ENCODE measurements at places on chromosomes 6 and 20.

GRCh38 chr6:5151955-5152401, 66.8 kb downstream of the PPP1R3G start:
- DNase-seq = no peak

DNA sequence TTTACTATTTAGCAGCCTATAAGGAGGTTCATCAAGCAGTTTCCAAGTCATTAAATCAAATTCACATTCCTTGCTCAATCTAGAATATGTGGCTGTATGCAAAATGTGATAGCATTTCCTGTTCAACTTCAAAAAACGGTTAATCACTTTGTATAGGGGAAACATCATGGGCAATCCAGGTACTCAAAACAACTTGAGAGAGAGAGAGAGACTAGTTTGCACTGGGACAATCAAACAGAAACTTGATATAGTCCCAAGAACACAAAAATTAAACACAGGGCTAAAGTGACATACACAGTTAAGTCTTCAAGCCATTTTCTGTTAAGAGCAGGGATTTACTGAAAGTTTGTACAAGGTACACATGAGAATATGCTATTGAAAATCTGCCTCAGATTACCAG, 7.4 kb downstream of the CPNE1 start:
- no peak for DNase-seq

GRCh38 chr6:46967826-46968349, 46.1 kb upstream of the ADGRF5 start:
- DNase-seq = no peak

DNA sequence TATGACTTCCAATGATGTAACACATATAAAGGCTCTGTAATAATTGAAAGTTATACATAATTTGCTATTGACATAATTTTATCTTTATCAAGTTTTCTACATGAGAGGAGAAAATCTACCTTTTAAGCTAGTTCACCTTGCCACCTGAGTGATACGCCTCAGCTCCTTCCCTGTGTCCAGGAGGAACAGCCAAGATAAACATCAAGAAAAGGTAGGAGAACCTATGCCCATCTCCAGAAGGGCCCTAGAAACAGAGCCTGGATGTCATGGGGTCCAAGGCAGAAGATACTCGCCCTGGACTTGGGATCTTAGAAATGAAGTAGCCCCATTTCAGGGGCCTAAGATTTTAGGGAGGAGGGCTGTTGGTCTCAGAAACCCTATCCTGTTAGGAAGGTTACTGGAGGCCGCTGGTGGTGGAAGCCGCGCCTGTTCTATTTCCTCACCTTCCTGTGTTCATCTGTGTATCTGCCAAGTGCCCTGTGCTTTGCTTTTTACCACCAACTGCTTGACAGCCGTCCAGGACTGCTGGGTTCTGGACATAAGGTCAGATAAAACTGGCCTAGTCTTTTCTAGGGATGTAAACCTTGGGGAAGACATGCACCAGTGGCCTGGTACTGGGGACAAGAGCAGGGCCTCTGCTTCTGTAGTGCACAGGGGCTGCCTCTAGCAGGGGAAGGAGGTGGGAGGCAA, 178.5 kb downstream of the ARID1B start:
- DNase-seq = no peak

GRCh38 chr6:107871976-107872375, 47.9 kb upstream of the SCML4 start:
- peak; percentile 55 for DNase-seq

DNA sequence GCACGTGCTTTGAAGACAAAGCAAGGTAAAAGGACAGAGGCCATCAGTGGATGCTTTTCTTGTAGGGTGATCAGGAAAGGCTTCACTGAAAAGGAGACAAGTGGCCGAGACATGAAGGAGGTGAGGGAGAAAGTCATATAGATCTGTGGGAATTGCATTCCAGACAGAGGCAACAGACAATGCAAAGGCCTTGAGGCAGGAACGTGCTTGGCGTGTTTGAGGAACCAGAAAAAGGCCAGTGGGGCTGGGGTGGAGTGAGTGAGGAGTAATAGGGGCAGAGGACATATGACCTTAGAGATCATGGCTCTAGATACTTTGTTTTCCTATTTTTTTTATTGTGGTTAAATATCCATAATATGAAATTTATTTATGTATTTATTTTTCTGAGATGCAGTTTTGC, 10.5 kb upstream of the SALL4 start:
- DNase-seq = no peak

DNA sequence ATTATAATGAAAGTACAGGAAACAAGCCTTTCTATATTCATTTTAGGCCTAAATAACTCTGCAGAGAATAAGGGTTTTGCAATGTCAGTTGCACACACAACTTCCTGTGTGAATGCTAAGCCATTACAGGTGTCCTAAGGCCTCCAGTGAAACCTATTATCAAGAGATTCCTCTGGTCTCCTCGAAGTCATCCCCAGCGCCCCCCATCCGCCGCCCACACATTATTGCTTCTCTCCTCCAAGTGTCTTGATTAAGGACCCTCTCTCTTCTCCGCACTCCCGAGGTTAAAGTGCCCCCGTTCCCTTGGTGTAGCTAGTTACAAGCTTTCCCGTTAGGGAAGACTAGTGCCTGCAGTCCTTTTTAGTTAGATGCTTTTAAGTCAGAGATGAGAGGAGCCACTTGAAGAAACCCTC, 1.3 kb downstream of the HIVEP2 start:
- DNase-seq = peak; percentile 10

GRCh38 chr6:46032110-46032998, 16.7 kb upstream of the CLIC5 start:
- peak; percentile 24 for DNase-seq

DNA sequence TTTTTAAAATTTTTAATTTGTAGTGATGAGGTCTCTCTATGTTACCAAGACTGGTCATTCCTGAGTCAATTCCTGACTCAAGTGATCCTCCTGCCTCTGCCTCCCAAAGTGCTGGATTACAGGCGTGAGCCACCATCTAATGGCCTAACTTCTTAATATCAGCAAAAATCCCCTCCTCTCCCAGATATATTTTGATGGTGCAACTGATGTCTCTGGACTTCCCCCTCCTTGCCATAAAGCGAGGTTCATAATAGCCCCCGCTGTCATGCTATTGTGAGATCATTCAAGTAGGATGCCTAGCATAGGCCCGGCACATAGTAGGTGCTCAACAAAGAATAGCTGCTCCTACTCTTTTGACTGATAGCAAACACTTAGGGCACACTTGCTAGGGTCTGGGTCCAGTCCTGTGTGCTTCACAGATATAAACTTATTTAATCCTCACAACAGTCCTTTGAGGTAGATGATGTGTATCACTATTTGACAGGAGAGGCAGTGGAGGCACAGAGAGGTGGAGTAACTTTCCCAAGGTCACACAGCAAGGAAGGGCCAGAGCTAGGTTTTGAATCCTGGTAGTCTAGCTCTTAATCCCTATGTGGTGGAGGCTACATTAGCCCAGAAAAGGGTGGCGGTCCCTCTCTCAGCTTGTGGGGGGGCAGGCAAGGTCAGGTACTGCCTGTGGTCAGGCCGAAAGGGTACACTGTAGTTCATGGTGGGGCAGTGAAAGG, 14.6 kb downstream of the SRC start:
- no peak for DNase-seq

GRCh38 chr20:63536241-63536977, 767 bp downstream of the PTK6 start:
- no peak for DNase-seq

DNA sequence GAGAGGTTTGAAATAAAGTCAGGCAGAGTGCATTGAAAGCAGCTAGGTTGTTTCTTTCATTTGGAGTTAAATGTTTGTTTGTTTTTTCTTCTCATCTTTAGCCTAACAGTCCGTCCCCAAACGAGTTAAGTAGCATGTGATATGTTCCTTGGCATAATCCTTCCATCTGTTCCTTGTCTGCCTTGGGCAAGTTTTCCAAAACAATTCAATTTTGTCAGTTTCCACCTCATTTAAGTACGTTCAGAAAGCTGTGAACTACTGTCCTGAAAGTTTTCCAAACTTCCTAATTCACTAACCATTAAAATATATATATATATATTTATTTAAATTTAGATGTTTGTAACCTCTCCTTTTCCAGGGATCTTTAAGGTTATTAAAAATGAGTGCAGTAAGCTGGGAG, 61.8 kb upstream of the HDAC2 start:
- no peak for DNase-seq

- DNase-seq = no peak
These were observed 156.0 kb downstream of the ADGRG6 start for GRCh38 chr6:142457638-142458406.

DNA sequence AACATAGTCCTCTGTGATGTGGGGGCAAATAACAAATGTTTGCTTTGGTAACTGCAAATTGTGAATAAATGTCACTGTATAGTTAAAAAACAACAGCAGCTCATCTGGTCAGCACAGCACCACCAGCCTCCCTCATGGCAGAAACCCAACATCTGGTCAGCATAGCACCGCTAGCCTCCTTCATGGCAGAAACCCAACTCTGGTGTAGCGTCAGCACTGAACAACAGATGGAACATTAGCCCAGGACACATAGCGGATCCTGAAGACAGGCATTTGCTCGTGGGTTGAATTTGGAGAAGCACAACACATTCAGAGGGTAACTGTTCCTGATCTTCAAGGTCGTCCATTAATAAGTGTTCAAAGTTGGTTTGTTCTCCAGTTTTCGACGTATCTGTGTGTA, 265.9 kb downstream of the DLL1 start:
- DNase-seq = no peak
